ENCODE measurements at places on chromosomes 16 and 17.

GRCh38 chr17:383771-384621, 31.4 kb upstream of the RPH3AL start:
- DNase-seq, result no peak

DNA sequence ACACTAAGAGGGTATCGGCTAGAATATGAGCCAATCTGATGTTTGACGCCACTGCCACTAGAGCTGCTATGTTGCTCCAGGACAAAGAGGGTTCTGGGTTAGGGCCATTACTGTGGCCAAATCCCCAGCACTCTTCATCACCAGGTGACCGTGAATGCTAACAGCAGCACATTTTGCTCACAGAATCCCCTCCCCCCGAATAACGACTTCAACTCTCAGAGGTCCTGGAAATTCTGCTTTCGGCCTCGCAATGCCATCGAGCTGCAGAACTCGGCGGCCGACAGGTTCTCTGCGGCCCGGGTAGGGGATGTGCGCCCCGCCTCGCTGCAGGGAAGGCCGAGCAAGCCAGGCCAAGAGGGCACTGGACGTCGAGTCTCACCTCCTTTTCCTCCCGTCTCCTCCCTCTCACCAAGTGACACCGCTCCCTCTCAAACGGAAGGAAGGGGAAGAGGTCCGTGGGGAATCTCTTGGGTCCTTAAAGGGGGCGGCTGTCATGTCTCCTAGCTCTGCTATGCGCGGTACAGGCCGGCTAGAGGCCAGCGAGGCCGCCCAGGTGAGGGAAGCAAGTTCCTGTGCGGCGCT, 31.9 kb downstream of the CDK5R1 start:
- no peak for DNase-seq

- DNase-seq, result no peak
These were observed at the start of gene HYDIN for GRCh38 chr16:71230122-71230845. HYDIN (minus strand) TSS chr16:71230722; CDS start chr16:71186895, 43,827 bp downstream.

- DNase-seq, result no peak
These were observed 74.6 kb downstream of the AMFR start for GRCh38 chr16:56350491-56351405.

DNA sequence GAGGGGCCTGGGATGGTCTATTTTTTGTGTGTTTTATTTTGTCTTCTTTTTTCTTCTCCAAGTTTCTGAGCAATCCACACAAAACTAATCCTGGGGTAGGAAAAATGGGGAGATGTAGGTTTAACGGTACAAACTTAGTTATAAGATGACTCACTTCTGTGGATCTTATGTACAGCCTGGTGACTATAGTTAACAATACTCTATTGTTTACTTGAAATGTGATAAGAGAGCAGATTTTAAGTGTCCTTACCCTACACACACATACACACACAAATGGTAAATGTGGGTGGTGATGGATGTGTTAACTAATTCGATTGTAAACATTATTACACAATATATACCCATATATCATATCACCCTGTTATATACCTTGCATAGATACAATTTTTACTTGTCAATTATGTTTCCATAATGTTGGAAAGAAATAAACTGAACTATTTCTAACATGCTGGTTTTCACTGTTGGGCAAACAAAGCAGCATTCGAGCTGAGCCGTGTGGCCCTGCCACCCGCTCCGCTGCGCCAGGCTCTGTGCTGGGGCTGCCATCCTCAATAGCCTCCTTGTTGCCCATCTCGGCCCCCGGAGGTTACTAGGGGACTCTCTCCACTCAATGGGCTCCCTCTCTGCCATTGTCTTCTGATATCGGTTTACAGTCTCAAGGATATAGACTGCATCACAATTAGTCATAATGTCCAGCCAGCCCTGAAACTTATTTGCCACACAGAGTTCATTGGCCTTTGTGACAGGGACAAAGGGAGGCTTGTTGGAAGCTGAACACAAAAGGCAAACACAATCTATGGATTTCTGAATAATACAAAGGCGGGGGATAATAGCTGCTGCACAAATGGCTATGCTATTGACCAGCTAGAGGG, 380.3 kb upstream of the MAF start:
- no peak for DNase-seq

DNA sequence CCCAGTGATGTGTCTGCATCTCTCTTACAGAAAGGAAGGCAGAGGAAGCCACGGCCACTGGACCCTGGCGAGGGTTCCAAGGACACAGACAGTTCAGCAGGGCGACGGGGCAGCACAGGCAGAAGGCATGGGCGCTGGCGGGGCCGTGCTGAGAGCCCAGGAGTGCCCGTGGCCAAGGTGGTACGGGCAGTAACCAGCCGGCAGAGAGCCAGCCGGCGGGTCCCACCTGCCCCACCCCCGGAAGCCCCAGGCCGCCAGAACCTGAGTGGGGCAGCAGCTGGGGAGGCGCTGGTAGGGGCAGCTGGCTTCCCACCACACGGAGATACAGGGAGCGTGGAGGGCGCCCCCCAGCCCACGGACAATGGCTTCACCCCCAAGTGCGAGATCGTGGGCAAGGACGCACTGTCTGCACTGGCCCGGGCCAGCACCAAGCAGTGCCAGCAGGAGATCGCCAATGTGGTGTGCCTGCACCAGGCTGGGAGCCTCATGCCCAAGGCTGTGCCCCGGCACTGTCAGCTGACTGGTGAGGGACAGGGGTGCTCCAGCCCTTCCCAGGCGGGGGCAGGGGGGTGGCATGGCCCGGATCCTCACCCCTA, 7.8 kb downstream of the XYLT2 start:
- no peak for DNase-seq

GRCh38 chr16:80274576-80275191, 266.1 kb upstream of the DYNLRB2 start:
- no peak for DNase-seq

DNA sequence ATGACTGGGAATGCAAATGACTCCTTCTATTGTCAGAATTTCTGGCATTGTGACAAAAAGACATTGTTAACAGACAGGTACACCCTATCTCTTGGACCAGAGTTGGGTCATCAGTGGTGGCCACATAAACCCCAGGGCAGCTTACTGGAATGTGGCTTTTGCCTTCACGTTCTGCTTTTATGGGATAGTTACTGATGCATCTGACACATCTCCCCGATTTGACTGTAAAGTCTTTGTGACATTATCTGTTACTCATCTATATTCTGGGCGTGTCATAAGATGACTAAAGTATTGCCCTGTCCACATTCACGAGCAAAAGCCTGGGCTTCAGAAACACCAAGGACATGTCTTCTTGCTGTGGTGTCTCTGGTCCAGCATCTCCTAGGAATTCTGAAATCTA, 18.7 kb upstream of the AQP8 start:
- no peak for DNase-seq

- no peak for DNase-seq
These were observed 21.0 kb upstream of the ABCC12 start for GRCh38 chr16:48176635-48177408.

DNA sequence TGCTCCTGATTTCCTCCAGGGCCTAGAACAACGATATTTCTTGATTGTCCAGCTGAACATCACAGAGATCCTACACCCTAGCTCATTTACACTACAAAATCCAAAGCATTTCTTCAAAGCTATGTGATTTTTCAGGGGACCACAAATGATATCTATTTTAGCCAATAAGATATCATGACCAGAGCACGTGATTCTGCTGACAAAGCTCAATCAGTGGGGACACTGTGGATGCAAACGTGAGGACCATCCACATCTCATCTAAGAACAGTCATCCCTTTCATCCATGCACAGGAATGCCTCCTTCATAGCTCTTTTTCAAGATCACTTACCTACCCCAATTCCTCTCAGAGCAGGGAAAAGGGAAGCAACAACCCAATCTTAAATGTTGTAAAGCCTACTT, 56.9 kb downstream of the ACSM2B start:
- no peak for DNase-seq

DNA sequence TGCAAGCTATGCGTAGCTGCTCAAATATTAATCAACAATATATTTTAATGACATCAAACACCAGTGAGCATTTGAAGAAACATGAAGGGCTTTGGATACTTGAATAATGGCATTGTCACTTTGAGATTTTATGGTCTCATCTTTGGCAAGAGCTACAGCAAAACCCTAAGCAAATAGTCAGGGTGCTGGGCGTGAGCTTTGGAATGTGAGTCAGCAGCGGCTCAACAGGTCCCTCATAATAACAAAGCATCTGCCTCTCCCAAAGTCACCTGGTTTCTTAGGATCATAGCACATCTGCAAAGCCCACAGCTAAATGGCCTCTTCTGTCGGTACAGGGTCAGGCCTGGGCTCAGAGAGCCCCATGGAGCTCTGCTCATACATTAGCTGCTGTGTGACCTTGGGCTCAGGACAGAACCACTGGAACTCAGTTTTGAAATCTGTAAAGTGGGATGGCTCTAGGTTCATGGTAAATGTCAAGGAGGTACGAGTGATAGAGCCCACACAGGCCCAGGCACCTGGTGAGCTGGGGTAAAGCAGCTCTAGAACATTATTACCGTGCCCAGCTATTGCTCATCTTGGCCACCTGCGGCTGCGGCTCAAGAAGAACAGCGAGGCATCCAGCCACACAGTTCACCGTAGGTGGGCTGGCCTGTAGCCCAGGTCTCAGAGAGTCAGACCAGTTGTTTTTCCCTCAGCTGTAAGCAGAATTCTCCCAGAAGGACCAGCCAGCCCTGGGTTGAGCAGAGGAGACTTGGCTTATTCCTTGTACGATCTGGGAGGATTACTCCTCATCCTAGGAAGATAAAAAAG, 544.5 kb upstream of the CDH11 start:
- no peak for DNase-seq

GRCh38 chr17:73952480-73953205, 250.8 kb upstream of the RPL38 start:
- DNase-seq, result peak; percentile 29

GRCh38 chr17:56908001-56908542, 5.8 kb downstream of the TRIM25 start:
- DNase-seq, result peak; percentile 87

DNA sequence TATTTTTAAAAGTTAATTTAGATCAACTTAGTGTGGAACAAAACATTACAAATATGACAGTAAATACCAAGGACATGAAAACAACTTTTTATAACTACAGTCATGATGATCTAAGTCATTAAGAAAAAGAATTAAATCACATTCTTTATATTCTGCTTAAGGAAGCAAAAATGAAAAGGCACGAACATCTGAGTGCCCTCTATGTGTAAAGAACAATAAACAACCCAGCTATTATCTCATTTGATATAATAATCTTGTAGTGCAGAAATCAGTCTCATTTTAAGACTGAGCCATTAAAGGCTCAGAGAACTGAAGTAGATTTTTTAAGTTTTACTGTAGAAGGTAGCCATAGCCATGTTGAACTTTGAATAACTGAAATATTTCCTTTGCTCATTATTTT, 13.4 kb downstream of the MYO1D start:
- DNase-seq, result no peak

DNA sequence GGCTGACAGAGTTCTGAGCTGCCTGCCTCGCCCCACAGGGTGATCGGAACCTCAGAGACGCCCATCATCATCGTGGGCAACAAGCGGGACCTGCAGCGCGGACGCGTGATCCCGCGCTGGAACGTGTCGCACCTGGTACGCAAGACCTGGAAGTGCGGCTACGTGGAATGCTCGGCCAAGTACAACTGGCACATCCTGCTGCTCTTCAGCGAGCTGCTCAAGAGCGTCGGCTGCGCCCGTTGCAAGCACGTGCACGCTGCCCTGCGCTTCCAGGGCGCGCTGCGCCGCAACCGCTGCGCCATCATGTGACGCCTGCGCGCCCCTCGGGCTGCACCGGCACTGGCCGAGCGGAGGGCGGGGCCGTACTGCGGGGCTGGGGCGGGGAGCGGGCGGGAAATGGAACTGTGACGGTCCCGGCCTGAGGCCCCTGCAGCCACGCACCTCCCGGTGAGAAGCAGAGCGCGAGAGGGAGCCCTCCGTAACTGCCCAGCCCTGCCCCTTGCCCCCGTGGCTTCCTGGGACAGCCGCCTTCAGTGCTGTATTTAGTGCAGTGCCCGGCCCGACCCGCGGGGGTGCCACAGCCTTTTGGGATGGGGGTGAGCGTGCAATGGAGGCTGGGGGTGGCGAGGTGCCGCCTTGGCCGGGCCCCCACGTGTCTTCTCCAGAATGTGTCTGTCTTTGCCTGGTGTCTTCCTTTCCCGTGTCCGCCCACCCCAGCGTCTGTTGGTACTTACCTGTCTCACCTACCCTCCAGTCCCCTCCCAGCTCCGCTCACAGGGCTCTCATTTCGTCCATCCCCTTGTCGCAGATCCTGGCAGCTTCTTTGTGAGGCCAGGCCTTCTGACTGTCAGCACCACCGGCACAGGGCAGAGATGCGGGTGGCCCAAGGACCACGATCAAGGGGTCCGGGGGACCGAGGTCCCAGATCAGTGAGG, 9.8 kb downstream of the RASL10B start:
- DNase-seq, result no peak

GRCh38 chr17:79981090-79981489, 54.6 kb downstream of the TBC1D16 start:
- DNase-seq, result no peak

GRCh38 chr16:86558355-86559193, 3.5 kb upstream of the MTHFSD start:
- DNase-seq, result no peak

DNA sequence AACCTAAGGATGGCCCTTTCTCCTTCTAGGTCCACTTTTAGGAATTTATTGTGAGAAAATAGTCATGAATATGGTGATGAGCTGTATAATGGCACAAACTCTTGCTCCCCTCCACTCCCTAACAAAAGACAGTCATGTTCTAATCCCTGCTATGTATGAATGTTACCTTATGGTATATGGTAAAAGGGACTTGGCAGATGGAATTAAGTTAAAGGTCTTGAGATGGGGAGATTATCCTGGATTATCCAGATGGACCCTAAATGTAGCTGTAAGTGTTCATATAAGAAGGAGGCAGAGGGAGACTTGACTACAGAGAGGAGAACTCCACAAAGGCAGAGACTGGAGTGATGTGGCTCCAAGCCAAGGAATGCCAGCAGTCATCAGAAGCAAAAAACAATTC, 296.1 kb downstream of the SOX9 start:
- no peak for DNase-seq

DNA sequence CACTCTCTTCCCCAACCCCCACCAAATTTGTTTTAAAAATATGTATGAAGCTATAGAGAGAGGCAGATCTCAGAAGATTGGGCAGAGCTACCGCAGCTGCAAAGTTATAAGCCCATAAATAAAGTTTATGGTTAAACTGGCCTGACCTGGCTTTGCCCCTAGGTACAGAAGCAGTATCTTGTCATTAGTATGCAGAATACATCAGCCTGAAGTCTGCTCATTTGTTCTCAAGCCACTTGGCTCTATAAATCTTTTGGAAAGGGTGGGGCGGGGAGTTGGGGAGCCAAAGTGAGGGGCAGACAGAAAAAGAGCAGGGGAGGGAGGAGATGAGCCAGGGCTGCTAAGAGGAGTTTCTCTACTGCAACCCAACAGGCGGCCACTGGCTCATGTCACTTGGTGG, 113.2 kb downstream of the SOX9 start:
- no peak for DNase-seq

- no peak for DNase-seq
These were observed 19.0 kb downstream of the GRB2 start for GRCh38 chr17:75386430-75386829.

- peak; percentile 65 for DNase-seq
These were observed 113.2 kb downstream of the PHKB start for GRCh38 chr16:47574091-47575054.

- DNase-seq, result no peak
These were observed 12.9 kb upstream of the BBS2 start for GRCh38 chr16:56532714-56533113.
